ENCODE measurements at places on chromosomes 11 and 22.

DNA sequence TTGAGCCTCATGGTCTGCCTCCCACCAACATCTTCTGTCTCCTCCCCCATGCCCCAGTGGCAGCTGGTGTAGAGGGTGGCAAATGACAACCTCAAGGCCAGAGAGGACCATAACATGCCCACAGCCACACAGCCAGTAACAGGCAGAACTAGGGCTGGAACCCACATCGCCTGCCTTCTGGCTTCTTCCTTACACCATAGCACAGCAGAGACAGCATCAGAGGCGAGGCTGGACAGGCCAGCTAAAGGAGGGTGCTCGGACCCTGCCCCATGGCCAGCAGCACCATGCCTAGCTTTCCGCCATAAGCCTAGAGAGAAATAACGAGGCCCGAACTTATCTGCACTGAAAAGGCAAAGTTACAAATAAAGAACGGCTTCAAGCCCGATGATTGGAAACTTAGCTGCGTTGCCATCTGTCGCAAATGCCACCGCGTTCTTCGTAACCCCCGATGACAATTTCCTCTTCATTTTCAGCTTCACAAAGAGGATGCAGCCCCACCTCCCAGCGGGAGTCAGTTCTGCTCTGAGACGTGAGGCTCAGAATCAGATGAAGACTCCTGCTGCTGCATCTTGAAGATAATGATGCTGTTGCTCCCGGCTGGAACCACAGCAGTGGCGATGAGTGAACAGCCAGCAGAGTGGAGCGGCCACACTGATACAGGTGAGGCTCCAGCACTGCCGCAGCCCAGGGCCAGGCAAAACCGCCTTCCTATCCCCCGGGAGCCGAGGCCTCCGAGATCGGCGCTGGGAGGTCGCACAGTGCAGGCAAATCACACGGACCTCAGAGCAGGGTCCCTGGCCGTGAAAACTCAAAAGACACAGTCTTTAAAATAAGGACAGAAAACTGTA, 73.8 kb upstream of the RTL6 start:
- DNase-seq, result no peak

GRCh38 chr11:719214-720016, 13.4 kb downstream of the EPS8L2 start:
- DNase-seq, result no peak

DNA sequence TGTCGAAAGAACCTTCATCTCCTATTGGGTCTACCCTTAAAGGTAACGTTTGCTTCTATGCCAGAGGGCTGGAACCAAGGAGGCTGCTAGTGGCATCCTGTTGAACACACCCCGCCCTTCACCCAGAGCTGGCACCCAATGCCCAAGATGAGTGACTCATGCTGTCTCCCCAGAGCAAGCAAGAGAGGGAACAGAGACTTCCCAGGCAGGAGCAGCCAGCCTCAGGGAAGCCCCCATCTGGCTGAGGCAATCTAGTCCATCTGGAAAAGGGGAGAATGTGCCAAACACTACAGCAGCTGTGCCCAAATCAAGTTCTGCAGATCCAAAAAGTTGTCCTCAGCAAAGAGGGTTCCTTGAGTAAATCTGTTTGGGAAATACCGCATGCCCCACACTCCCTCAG, 91.9 kb upstream of the TP53I11 start:
- no peak for DNase-seq

- no peak for DNase-seq
These were observed 19.0 kb downstream of the APOL5 start for GRCh38 chr22:35736701-35737100.

DNA sequence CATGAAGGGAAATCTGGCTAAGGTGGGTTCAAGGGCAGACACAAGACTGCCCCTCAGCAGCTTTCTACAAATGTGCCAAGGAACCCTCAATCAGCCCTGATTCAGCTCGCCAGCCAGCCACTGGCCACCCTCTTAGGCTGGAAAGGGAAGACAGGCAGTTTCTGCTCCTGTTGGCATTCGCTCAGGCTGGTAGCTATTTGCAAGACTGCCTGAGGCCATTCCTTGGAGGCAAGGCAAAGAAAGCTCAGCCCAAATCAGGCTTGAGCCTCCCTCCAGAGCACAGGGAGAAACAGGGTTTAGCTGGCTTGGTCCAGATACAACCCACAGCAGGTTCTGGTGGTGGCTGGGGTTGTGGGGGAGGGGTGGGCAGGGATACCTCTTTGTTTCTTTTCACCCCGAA, 19.2 kb downstream of the TP53I11 start:
- no peak for DNase-seq

Data from AML-193 (cell line).